ACHN (cell line): ENCODE measurements at places on chromosomes 11 and 22.

DNA sequence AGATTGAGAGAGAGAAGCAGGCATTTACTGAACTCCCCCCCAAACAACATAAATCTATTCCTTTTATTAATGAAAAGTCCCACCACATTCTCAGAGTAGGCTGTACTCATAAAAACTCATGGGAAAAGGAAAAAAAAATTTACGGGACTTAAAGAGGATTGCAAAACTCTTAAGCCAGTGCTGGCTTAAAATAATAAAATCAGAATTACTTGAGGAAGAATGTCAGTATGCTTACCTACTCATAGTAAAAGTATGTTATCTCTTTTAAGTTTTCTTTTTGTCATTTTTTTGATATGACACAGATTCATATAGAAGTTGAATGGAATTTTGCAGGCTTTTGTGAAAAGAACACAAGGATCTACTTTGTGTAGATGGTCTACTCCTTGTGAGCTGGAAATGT is 126.3 kb downstream of the LUZP2 start:
- DNase-seq, result no peak

DNA sequence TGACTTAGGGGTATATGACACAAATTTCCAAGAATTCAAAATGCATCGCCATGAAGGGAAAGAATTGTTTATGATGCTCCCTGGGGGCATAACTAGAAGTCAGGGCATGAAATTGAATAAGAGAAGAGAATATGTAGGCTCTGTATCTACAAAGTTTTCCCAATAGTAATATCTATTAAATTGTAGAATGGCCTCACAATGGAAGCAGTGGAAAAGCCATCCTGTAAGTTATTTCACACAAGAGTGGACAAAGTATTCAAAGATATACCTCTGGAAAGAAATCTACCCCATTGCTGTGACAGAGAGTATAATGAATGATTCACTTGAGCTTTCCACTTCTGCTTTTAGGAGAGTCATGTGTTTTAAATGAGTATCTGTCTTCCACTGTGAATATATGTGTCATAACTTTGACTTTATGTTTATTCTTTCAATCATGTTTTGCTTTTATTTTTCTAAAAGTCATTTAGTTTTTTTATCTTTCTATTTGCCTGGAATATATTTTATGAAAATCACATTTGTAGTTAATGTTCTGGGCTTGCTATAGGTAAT is 65.7 kb upstream of the DDI1 start:
- no peak for DNase-seq

DNA sequence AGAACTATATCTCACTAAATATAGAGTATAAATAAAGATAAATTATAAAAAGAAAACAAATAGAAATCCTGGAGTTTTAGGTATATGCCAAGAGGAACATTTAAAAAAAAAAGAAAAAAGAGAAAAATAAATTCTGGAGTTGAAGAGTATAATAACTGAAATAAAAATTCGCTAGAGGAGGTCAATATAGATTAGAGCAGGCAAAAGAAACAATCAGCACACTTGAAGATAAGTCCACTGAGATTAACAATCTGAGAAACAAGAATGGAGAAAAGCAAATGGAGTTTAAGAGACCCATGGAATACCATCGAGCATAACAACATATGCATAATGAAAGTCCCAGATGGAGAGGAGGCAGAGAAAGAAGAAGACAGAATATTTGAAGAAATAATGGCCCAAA is 14.3 kb upstream of the BEST1 start:
- DNase-seq, result no peak

DNA sequence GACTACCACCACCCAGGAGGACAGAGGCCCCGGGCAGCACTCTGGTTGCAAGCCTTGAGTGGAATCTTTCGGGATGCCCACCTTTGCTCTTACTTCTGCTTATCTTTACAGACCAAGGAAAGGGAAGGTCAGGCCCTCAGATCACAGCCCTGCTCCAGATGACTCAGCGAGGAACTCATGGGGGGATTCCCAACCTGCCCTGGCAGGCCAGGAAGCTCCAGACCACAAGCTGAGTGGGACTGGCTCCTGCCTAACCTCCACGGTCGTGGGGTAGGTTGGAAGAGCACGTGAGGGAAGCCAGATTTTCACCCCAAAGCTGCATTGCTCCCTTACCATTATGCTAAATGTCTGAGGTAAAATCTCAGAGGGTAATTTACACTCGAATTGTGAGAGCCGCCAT is 11.8 kb downstream of the TBC1D10A start:
- DNase-seq, result peak; percentile 30

DNA sequence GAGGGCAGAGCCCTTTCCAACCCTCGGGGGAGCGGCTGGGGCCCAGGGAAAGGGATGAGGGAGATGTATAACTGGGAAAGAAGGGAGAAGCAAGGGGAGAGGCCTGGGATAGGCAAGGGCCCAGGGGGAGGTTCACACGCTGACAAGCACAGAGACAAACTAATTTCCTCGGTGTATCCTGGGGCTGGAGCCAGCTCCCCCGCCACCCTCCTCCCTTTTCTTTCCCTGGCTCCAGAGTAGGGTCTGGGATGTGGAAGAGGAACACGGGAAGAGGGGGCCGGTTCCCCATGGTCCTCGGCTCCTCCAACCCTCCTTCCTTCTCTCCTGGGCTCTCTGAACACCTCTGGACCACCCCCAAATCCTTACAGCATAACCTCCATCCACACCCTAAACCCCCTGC is 6.9 kb downstream of the CLCF1 start:
- no peak for DNase-seq

GRCh38 chr11:72609476-72609875 is 64.7 kb downstream of the PDE2A start:
- DNase-seq, result no peak

GRCh38 chr11:60429272-60429671 is at the start of gene MS4A5:
Gene MS4A5 (plus strand): TSS chr11:60429572. CDS start chr11:60429675, 103 bp downstream.
- no peak for DNase-seq

- no peak for DNase-seq
Observed at GRCh38 chr11:13769188-13769587, 100.7 kb downstream of the FAR1 start.

- no peak for DNase-seq
Observed at GRCh38 chr11:60498399-60498798, 5.8 kb downstream of the MS4A12 start.

- peak; percentile 89 for DNase-seq
Observed at GRCh38 chr22:32411829-32412592, at the start of gene RTCB. Gene RTCB (minus strand): TSS chr22:32412247. CDS start chr22:32412156, 91 bp downstream.

- no peak for DNase-seq
Observed at GRCh38 chr22:41146573-41146972, 54.2 kb downstream of the EP300 start.

DNA sequence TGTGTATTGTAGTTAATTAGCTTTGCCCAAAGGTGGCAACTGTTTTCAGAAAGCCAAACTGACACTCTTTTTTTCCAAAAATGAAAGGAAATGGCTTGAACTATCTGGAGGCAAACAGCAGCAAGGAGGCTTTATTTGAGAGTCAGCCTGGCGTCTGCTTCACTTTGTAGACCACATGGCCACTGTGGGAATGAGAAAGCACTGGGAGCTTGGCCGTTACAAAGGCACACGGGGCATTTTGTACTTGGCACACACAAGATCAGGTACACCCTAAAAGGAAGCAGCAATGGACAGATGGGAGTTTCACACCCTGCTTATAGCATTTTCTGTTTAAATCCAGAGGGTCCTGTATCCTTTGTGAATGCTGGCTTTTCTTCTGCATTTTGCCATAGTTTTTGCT is 126.3 kb downstream of the MPPED2 start:
- no peak for DNase-seq

GRCh38 chr11:117470576-117470975 is 142.9 kb downstream of the CEP164 start:
- DNase-seq, result no peak

GRCh38 chr11:33742249-33742851 is 6.1 kb upstream of the CD59 start:
- DNase-seq, result peak; percentile 31
